ENCODE measurements at places on chromosomes 11 and 22.

DNA sequence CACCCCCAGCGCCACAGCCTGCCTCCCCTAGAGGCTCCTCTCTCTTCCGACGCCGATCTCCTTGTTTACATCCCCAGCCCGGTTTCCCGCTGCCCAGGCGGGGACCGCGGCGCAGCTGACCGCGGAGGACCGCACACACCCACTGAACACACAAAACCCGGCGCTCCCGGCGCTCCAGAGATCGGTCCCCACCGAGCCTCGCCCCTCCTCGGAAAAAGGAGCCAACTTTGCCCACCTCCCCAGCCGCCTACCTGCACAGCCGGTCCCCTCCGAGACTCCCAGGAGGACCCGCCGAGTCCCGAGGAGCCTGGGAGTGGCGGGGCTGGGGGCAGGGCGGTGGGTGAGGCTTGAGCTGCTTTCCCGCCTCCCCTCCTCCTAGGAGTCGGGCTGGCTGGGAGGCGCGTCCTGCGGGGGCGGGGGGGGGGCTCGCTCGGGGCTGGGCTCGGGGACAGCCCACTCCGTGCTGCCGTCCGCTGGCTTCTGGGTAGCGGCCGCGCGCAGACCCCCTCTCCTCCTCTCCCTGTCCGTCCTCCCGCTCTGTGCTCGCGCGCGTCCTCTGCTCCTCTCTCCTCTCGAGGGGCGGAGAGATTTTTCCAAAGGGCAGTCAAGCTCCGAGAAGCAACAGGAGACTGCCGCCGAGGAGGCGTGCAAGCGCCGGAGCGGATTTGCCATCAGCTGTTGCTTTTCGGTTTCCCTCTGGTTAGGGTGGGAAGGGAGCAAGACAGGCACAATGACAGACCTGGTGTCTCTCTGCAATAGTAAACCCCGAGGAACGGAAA is at the start of gene FXYD6:
Gene FXYD6, minus strand, starts transcription at position 318 of the 779 bp plus-strand sequence. CDS start 33,882 bp downstream, outside the sequence.
- no peak for DNase-seq

GRCh38 chr22:42553475-42554361 is at the start of gene SERHL2:
Gene SERHL2, plus strand, starts transcription at chr22:42553956. Its CDS starts 65 bp downstream, at chr22:42554021.
- DNase-seq: peak; percentile 80

DNA sequence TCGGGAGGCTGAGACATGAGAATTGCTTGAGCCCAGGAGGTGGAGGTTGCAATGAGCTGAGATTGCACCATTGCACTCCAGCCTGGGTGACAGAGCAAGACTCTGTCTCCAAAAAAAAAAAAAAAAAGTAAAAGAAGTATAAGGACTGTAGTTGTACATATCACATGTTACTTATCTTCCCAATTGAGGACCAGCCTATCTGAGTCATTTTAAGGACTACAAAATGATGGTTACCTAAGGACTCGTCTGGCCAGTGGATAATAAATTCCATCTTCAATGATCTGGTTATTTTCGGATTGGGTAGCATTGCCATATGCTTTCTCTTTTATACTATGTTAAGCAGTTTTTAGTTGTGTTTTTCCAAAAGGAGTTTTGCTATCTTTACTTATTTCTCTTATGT is 55.3 kb downstream of the PPFIA1 start:
- DNase-seq: no peak

DNA sequence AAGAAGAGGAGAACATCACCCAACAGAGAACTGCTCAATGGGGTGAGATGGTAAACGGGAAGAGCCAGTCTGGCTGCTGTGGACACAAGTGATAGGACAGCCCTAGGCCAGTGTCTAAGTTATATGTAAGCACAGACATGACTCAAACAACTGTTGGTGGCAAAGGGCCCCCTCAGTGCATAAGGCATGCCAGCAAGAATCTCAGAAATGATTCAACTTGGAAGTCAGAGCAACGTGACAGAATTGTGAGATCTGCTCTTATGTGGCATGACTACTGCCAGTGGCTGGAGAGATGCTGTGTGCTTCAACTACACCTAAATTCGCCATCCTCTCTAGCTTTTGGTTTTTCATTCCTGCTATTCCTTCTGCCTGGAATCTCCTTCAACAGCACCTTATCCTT is 7.4 kb downstream of the SLN start:
- DNase-seq: no peak

DNA sequence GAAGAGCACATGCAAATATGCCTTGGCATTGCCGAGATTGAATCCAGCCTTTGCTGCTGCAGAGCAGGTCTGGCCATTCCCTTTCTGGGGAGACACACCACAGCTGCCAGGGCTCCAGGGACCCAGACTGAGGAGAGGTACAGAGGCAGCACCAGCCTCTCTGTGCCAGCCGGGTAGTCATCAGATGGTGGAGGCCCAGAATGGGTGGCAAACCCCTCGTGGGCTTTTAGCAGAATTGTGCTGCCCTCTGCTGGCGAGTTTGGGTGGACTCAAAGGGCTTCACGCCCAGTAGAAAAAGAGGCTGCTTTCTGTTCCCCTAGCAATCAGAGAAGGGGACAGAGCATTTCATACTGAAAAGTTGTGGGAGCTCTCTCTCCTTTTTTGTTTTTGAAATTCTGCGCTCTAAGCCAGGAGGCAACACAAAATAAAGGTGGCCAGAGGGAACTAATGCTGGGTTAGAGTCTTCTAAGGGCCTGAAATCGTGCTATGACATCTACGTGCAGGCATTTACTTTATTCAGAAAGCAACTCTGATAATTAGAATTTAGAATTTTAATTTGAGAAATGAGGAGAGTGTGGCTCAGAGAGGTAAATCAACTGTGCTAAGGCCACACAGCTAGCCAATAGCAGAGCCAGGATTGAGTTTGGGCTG is 158.8 kb upstream of the NAV2 start:
- peak; percentile 64 for DNase-seq

GRCh38 chr22:28252539-28252938 is 333.5 kb upstream of the PITPNB start:
- no peak for DNase-seq

GRCh38 chr22:46564084-46564714 is 26.8 kb upstream of the CELSR1 start:
- DNase-seq: peak; percentile 13

GRCh38 chr11:13315517-13316432 is 38.2 kb downstream of the BMAL1 start:
- no peak for DNase-seq

DNA sequence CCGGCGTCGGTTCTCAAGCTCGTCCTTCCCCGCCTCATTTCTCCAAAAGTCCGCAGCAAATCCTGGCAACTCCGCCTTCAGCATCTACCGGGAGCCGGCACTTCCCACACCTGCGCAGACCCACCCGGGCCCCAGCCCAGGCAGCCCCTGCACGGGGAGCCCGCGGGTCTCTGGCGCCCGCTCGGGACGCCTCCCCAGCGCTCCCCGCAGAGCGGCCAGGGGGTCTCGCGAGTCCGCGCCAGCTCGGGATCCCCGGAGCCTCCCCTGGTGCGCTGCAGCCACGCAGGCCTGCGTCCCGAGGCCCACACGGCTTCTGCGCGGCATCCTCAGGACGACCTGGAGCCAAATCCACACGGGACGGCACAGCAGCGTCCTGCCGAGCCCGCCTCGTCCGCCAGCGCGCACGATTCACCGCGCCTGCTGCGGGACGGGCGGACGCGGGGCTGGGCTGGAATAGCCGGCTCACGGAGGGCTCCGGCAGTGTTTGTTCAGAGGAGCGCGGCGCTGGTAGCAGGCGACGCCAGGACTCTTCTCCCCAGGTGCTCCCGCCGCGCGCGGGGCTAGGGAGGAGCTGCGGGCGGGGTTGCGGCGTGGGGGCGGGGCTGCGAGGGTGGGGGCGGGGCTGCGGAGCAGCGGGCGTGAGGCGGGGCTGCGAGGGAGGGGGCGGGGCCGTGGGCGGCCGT is 816 bp upstream of the PHRF1 start:
- DNase-seq: no peak

DNA sequence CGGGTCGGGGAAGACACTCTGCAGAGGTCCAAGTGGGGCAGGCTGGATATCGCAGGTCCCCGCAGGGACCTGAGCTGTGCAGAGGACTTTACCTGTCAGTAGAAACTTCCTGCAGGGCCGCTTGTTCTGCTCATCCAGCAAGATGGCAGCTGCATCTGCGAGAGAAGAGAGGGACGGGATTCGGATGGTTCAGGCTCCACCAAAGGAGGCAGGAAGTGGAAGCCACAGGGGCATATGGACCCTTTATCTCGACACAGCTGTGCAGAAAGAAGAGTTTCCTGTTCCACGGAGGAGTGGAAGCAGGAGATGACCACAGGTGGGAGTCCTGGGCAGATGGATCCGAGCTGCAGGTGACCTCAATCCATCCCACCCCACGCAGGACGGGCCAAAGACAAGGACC is 22.5 kb downstream of the CABP7 start:
- no peak for DNase-seq
